NCI-H1436 (cell line): ENCODE measurements at places on chromosomes 4 and X.

DNA sequence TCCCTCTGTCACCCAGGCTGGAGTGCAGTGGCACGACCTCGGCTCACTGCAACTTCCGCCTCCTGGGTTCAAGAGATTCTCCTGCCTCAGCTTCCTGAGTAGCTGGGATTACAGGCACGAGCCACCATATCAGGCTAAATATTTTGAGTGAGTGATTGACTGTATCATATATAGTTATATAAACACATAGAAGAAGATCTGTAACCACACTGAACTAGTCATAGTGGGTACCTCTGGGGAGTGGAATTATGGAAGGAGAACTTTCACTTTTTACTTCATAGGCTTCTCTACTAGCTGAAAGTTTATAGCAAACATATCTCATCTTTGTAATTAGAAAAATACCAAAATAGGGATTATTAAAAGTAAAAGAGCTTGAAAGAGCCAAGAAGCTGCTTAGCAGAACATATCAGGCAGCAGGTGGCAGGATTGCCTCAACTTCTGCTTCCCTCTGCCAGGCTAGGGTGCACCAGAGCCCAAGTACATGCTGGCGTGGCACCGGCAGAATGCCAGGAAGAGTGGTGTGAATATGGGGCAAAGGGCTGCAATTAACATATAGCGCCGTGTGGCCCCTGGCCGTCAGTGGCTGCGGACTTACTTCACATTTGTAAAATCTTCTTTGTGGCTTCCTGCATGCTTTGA, 39.5 kb upstream of the CD40LG start:
- peak; percentile 25 for DNase-seq

GRCh38 chr4:151415978-151416377, 7.0 kb downstream of the FHIP1A start:
- DNase-seq: no peak

DNA sequence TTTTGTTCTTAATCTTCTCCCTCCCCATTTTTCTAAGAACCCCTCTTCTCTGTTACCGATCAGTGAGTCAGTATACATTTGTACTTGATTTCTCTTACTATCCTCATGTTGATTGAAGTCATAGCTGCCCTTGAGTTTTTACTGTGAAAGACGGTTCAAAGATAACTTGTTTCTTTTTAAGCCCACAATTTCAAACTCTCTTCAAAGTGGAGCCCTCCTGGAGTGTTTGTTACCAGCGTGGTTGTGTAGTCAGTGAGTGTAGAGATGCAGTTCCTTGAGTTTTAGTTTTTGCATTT, 7.9 kb downstream of the PPP1R3F start:
- no peak for DNase-seq

- DNase-seq: no peak
Measured at GRCh38 chrX:97705936-97706335, 822.2 kb downstream of the RPA4 start.

GRCh38 chr4:6365545-6366086, 96.0 kb downstream of the WFS1 start:
- DNase-seq: no peak

GRCh38 chr4:6360385-6360784, 90.7 kb downstream of the WFS1 start:
- DNase-seq: no peak

DNA sequence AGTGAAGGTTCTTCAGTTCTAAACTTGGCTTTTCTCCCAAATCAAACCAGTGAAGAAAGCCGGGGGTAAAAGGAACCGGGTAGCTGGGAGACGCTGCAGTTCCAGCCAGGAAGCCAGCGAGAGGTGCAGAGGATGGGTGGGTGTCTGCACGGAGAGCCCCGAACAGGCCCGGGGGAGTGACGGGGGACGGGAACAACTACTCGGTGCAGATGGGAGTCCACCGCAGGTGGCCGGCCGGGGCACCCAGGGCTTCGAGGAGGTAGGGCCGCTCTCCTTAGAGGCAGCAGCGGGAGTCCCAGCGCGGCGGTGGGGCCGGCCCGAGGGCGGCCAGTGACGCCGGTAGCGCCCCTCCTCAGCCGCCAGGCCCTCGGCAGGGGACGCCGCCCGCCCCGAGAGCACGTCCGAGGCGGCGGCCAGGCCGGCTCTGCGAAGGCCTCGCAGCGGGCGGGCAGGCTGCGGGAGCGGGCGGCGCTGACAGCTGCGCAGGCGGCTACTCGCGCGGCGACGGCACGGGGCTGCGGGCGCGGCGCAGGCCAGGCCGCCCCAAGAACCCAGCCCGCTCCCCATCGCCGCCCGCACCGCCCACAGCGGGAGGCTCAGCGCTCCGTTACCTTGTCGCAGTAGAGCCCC, 449 bp downstream of the FBXL5 start:
- no peak for DNase-seq

- no peak for DNase-seq
Measured at GRCh38 chr4:38149472-38149996, 189.3 kb downstream of the PTTG2 start.

GRCh38 chr4:155795991-155796390, 37.2 kb downstream of the GUCY1B1 start:
- DNase-seq: no peak

DNA sequence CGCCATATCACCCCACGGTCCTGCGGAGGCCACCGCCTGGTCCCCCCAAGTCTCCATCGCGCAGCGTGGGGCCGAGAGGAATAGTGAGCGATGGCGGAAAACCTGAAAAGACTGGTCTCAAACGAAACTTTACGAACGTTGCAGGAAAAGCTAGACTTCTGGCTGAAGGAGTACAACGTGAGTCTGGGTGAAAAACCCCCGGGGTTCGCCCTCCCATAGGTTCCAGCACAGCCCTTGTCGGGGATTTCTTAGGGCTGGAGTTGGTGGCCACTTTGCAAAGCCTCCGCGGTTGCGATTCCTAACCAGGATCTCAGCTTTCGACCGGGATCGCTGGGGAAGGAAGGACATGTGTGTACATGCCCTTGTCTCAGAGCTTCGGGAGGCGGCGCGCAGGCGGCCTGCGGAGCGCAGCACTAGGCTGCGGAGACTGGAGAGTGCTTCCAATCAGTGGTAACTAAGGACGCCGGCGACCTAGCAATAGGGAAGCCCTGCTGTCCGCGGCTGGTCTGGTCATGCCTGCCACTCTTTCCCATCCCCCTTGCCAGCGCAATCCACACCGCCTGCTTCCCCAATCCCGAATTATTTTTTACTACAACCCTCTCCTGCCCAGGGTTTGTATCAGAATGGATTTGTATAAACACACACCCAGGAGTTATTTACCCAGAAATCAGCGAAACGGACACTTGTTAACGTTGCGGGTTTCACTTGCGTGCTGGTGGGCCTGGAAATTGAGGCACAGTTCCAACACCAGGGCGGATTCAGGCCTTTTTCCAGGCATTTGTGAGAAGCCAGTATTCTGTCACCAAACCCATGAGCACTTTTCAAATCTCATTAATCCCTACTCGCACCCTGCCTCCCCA, 741 bp downstream of the SPATA18 start:
- peak; percentile 20 for DNase-seq

GRCh38 chr4:100574607-100575006, 56.8 kb upstream of the EMCN start:
- DNase-seq: no peak

DNA sequence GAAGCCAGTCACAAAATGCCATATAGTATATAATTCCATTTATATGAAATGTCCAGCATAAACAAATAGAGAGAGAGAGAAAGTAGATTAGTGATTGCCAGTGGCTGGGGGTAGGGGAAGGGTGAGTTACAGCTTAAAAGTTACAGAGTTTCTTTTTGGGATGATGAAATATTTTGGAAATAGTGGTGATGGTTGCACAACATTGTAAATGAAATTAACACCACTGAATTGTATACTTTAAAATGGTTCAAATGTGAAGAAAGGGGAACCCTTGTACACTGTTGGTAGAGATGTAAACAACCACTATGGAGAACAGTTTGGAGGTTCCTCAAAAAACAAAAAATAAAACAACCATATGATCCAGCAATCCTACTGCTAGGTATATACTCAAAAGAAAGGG, 131.2 kb upstream of the GPC4 start:
- no peak for DNase-seq

GRCh38 chrX:15815779-15816437, 25.6 kb downstream of the ZRSR2 start:
- no peak for DNase-seq

- no peak for DNase-seq
Measured at GRCh38 chr4:128524311-128524710, 236.7 kb upstream of the PGRMC2 start.

- DNase-seq: no peak
Measured at GRCh38 chrX:17601441-17602200, 135.7 kb upstream of the SCML1 start.

- no peak for DNase-seq
Measured at GRCh38 chr4:95038791-95039190, 281.0 kb downstream of the BMPR1B start.

- DNase-seq: no peak
Measured at GRCh38 chr4:7672601-7673000, 237.9 kb upstream of the PSAPL1 start.

- no peak for DNase-seq
Measured at GRCh38 chrX:83419030-83419792, 88.9 kb upstream of the POU3F4 start.

- no peak for DNase-seq
Measured at GRCh38 chrX:41982953-41983352, 59.6 kb upstream of the CASK start.

DNA sequence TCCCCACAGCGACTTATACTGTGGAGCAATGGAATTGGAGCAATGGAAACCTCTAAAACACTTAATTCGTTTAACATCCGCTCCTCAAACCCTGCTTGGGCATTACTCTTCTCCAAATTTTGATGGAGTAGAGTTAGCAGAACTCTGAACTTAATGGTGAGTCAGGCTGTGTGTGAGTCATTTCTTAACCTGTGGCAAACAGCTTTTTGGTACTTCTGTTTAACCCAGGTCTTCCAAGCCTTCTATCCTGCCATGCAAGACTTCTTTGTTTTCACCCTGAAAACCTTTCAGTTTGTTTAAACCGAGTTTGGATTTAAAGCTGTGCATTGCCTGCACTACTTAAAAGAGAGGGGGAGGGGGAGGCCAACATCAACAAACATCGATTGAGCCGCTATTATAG, 3.6 kb upstream of the AMOT start:
- no peak for DNase-seq

DNA sequence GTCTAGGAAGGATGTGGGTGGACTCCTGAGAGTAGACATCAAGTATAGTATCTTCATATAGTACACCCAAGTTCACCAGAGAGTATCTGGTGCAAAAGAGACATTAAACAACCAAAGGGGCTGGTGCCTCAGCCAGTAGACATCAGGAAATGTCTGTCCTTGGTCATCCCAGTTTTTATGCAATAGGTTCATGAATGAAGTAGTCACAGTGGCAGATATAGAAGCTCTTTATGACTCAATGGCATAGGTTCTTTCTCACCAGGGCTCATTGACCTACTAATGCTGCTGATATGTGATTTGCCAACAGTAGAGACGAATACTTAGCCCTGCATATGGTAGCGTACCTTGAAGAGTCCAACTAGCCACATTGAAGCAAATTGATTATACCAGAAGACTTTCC, 45.0 kb upstream of the CCDC149 start:
- DNase-seq: no peak

GRCh38 chr4:87840149-87840548, 7.4 kb downstream of the MEPE start:
- no peak for DNase-seq

DNA sequence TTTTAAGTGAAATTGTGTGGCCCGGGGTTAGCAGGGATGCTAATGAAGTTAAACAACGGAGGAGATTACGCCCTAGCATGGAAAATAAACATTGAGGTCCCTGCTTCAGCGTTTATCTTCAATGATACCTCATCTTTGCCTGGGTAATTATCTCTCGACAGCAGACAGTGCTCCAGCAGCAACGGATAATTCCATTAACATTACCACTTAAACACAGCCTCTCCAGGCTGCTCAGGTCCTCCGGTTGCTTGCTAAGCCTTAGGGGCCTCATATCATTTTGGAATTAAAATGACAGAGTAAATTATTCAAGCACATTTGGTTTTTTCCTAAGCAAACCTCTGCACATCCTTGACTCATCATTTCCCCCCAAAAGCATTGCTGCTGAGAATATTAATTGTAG, 281.5 kb upstream of the KLF3 start:
- DNase-seq: peak; percentile 91

GRCh38 chr4:7134737-7135388, 57.5 kb upstream of the SORCS2 start:
- DNase-seq: no peak

- no peak for DNase-seq
Measured at GRCh38 chr4:40857956-40858355, 108.2 kb downstream of the NSUN7 start.

DNA sequence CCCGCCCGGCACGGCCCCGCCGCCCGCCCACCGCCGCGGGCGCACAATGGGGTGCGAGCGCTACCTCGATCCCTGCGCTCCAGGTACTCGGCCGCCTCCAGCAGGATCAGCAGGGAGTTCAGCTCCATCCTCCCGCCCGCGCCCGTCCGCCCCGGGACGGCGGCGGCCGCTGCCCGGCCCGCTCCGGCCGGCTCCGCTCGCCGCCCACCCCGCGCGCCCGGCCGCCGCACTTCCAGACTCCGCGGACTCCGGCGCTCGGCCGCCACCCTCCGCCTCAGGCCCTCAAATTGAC, at the start of gene MXD4:
TSS of gene MXD4 (minus strand) at position 257 of the 292 bp plus-strand sequence. CDS start at position 128, 129 bp downstream.
- DNase-seq: no peak

DNA sequence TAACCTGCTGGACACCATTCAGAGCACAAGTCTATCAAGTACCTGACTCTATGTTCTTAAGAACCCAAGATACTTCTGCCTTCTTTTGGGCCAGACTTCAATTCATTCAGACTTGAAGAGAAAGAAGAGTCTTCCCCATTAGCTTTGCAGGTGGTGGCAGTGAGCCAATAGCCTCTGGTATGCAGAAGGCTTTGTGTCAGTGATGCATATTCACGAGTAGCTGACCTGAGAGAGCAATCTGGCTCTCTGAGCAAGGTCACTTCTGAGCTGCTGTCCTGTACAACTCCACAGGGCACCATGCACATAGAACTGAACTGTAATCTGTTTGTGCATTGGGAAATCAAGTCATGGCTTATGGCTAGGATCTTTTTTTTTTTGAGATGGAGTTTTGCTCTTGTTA, 39.9 kb upstream of the SPINK2 start:
- DNase-seq: no peak

DNA sequence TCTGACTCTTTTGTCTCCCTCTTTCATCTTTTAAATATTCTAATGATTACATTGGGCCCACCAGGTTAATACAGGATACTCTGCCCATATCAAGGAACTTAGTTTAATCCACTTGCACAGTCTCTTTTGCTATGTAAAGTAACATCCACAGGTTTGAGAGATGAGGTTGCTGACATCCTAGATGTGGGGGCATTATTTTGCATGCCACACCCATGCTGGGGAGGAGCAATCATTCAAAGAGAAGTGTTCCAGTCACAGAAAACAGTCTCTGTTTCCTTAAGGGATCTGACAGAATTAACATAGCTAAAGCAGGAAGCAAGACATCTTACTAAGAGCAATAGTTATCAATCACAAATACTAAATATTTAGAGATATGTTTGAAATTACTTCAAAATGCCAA, 11.5 kb upstream of the TRAM1L1 start:
- no peak for DNase-seq

GRCh38 chr4:169159624-169160171, 111.1 kb downstream of the SH3RF1 start:
- DNase-seq: no peak

GRCh38 chrX:331151-331824, 12.7 kb upstream of the GTPBP6 start:
- DNase-seq: no peak

GRCh38 chr4:124337874-124338273, 374.7 kb downstream of the ANKRD50 start:
- DNase-seq: no peak

- no peak for DNase-seq
Measured at GRCh38 chr4:126385954-126386353, 1071.2 kb downstream of the FAT4 start.

GRCh38 chrX:84182516-84182915, 5.5 kb downstream of the RPS6KA6 start:
- no peak for DNase-seq
